ENCODE measurements at places on chromosomes 1 and 21.
A peak's percentile ranks its signal among the peaks of the same experiment; 100 is the strongest.

GRCh38 chr21:28767523-28767922, 225.2 kb downstream of the LTN1 start:
- DNase-seq = no peak

DNA sequence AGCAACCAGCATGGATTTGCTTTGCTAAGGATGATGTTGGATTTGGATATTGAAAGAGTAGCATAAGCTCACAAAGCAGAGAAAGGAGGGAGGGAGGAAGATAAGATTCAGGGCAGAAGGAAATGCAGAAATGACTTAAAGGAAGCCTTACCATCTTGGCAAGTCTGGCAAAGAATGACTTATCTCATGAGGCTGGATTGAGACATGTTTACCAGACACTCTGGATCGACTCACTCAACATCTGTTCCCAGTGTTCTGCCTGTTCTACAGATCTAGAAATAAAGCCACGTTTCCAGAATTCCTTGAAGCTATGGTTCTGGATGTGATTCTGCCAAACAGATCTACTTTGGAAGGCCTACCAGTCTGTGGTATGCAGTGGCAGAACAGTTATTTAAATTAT, 38.8 kb upstream of the CTBS start:
- DNase-seq = no peak

GRCh38 chr1:164660775-164661174, 101.8 kb downstream of the PBX1 start:
- DNase-seq = no peak

DNA sequence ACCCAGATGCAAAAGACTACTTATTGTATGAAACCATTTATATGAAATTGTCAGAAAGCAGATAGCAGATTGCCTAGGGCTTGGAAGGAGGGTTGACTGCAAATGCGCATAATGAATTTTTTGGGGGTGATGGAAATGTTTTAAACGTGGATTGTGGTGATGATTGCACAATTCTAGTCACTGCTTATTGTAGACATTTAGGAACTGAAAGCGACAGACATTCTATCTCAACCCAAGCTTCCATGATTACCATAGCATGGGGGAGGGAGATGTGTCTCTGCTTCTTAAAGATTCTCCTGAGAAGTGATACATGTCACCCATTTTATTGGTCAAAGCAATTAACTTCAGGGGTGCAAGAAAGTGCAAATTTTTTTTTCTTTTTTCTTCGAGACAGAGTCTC, 2.8 kb upstream of the MTF2 start:
- no peak for DNase-seq

- no peak for DNase-seq
Observed at GRCh38 chr1:209428241-209428921, 155.1 kb upstream of the CAMK1G start.

DNA sequence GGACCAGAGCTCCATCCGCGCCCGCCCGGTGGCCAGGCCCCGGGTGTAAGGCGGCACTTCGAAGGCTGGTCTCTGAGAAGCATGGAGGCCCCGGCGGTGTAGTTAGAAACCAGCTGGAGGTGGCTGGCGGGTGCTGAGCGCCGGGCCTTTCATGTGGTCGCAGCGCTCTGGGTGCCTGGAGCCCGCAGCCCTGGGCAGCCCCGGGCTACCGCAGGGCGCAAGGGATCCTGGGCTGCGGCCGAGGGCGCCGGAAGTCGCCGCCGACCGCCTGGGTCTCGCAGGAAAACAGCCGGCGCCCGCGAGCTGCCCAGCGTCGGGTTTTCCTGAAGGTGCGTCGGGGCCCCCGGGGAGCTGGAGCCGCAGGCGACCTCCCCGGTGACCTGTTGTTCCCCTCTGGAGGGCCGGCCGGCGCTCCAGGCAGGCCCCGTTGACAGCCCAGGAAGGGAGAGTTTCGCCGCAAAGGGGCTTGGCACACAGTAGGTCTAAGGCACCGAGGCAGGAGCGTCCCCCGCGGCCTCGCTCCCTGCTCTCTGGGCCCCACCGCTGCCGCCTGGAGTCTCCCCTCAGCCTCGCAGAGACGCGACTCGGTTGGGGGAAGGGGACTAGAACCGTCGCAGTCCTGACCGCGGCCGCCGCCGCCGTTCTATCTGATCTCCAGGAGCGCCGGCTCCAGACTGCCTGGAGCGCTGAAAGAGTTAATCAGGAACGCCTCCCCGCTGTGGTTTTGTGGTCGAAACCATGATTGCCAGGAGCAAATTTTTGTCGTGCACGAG, 2.7 kb downstream of the GRHL3 start:
- peak; percentile 73 for DNase-seq

GRCh38 chr1:119310301-119310700, 58.3 kb upstream of the HAO2 start:
- DNase-seq = no peak

DNA sequence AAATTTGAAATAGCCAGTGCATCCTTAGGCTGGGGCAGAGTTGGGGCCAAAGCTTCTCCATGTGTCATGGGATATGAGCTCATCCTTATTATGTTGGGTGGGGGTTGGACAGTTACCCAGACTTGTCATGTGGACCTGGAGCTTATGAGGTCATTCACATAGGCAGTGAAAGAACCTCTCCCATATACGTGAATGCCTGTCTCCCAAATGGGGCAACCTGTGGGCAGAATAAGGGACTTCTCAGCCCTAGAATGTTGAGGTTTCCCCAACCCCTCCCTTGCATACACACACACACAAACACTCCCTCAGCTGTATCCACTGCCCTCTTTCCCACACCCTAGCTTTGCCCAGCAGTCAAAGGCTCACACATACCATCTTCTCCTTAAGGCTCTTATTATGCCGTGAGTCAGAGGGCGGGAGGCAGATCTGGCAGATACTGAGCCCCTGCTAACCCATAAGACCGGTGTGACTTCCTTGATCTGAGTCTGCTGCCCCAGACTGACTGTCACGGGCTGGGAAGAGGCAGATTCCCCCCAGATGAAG, 2.3 kb upstream of the IVL start:
- no peak for DNase-seq

DNA sequence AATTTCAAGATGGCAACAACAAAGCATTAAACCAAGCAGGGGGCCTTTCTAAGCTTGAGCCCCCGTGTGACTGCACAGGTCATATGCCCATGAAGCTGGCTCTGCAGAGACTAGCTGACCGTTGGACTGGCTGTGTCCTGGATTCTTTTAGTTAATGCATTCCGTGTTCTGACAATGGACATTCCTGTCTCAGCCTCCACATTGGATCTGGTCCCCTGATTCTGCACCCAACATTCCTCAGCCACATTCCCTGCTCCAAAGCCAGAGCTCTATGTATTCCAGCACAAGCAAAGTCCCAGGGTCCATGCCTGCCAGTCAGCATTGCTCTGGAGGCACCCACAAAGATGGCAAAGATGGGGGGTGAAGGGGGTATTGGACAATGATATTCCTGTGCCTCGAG, 5.1 kb upstream of the NAV1 start:
- no peak for DNase-seq

DNA sequence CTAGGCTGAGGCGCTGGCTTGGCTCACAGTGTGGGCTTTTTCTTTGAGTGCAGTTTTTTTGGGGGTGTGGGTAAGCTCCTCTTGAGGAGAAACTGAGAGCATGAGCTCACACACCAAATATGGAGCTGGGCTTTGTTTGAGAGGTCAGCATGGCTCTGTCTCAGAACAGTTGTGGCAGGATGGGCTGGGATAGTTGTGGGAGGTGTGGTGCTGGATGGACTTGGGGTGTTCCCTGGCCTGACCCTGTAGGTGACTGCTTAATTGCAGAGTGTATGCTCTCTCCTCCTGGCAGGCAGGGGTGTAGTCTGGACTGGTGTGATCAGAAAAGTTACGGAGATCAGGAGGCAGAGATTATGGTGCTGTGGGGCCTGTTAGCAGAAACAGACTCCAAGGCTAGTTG, 64.3 kb upstream of the PGBD5 start:
- DNase-seq = no peak

- DNase-seq = no peak
Observed at GRCh38 chr1:181763736-181764135, 280.4 kb downstream of the CACNA1E start.

GRCh38 chr1:2334366-2334765, 57.0 kb downstream of the MORN1 start:
- no peak for DNase-seq

DNA sequence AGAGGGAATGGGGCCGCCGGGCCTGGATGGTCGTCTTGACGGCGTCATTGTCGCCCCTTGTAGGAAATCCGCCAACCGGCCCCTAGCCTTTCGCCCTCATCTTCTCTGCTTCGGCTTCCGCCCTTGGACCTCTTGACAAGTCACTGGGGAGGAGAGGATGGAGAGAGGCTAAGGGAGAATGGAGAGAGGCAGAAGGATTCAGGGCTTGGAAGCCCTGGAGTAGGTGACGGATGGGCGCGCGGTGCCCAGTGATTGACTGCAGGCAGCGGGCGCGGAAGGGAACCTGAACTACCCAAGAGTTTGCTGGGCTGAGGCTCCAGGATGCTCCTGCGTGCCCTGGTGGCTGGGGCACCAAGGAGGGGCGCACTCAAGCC, 651 bp downstream of the PDE4B start:
- no peak for DNase-seq

DNA sequence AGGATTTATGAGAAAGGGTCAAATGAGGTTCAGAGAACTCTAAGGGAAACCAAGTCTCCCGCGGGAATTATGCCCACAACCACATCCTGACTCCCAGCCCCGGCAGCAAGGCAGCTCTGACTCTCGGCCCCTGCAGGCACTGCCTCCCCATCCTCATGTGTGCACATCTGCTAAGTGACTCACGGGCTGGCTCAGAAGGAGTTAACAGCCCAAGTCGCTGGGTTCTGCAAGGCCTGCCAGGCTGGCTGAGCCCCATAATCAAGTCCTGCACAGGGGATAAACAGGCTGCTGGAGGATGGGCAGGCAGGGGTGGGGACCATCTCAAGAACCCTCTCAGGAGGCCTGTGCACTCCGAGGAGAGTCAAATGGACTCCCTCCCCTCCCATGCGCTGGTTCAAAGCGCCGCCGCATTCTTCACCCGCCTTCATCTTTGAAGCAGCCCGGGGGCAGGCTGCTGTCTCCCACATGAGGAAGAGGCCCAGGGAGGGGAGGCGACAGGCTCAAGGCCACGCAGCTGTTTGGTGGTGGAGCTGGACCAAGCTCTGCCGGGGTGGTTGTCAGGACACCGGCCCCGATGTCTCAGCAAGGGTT, 344.3 kb downstream of the MATN1 start:
- peak; percentile 81 for DNase-seq

DNA sequence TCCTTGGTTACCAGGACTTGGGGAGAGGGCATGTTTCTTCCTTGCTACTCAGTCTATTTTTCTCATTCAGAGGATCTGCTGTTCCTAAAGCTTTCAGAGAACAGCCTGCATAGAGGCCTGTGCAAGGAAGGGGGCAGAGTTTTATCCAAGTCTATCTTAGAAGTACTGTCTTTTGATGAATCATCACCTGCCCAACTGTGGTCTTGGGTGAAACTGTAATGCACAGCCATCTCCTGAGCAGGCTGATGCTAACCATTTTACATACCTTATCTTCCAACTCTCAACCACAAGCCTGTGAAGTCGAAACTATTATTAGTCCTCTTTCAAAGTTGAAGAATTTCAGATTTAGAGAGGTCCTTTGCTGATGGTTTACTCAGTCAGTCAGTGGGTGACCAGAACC, 368.0 kb downstream of the HHAT start:
- no peak for DNase-seq

DNA sequence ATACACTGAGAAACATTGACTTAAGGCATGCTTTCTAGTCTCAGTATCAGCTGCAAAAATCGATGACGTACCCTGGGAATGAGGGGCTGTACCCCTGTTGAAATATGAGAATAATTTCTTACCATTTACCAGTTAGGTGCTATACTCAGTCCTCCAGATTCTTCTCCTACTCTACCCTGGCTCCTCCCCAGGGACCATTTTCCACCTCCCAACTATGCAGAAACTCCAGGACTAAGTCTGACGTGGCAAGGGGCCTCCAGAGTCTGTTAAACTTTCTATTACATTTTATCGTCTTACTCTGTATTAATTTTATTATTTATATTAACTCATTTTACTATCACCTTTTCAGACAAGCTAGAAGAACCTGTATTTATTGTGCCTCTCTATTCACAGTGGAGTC, 124.3 kb downstream of the CYYR1 start:
- peak; percentile 43 for DNase-seq

DNA sequence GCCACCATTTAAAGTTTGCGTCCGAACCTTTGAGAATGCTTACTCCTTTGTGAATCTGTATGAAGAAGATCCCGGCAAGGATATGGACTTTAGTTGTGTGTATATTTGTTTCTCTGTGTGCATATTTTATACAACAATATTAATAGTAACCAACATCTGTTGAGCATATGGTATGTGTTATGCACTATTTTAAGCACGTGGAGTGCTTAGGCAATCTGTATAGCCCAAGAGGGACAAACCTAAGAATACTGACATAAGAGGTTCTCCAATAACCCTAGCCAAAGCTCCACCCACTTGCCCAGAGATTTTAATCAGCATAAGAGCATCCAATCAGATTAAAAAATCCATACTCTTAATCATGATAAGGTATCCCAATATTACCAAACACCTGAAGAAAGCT, 92.7 kb downstream of the MAB21L3 start:
- DNase-seq = no peak

GRCh38 chr1:54475946-54476516, 69.8 kb upstream of the SSBP3 start:
- no peak for DNase-seq

DNA sequence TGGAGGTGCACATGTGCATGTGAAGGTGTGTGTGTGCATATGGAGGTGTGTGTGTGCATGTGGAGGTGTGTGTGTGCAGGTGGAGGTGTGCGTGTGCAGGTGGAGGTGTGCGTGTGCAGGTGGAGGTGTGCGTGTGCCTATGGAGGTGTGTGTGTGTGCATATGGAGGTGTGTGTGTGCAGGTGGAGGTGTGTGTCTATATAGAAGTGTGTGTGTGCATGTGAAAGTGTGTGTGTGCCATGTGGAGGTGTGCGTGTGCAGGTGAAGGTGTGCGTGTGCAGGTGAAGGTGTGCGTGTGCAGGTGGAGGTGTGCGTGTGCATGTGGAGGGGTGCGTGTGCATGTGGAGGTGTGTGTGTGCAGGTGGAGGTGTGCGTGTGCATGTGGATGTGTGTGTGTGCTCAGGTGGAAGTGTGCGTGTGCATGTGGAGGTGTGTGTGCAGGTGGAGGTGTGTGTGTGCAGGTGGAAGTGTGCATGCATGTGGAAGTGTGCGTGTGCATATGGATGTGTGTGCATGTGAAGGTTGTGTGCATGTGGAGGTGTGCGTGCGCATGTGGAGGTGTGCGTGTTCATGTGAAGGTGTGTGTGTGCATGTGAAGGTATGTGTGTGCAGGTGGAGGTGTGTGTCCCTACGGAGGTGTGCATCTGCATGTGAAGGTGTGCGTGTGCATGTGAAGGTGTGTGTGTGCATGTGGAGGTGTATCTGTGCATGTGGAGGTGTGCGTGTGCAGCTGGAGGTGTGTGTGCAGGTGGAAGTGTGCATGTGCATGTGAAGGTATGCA, 13.5 kb downstream of the C1orf74 start:
- no peak for DNase-seq

All from brain microvascular endothelial cell (primary cell).